ENCODE measurements at places on chromosomes 1 and 21.

DNA sequence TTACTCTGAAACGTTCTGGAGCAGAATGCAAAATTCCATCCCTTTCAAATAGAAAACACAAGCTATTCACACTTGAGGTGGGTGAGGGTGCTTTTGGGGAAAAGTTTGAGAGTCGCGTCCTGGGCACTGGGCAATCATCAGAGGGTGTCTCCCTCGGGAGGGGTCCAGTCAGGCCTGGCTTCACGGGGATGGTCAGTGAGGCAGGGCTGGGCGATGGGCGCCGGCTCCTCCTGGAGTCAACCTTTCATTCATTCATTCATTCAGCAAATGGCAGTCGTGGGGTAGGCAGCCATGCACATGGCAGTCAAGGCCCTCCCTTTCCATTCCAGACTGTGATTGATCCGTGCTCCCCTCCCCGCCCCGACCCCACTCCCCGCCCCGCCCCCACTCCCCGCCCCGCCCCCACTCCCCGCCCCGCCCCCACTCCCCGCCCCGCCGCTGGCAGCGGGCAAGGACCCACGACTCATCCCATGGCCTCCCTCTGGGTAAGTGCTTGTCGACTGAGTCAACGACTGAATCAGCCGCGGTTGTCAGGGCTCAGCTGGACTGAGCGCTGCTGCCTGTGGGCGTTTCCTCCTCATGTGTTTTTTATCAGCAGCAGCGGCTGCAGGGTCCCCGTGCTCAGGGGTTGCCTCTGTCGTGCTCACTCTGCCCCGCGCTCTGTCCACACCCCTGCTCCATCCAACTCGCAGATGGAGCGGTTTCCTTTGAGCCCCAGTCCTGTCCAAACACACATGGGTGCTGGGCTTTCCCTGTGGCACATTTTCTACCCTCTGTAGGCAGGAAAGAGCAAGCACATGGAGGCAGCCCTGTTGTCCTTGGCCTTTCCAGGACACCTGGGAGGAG lies 12.5 kb upstream of the SPSB1 start:
- peak; percentile 57 for DNase-seq

DNA sequence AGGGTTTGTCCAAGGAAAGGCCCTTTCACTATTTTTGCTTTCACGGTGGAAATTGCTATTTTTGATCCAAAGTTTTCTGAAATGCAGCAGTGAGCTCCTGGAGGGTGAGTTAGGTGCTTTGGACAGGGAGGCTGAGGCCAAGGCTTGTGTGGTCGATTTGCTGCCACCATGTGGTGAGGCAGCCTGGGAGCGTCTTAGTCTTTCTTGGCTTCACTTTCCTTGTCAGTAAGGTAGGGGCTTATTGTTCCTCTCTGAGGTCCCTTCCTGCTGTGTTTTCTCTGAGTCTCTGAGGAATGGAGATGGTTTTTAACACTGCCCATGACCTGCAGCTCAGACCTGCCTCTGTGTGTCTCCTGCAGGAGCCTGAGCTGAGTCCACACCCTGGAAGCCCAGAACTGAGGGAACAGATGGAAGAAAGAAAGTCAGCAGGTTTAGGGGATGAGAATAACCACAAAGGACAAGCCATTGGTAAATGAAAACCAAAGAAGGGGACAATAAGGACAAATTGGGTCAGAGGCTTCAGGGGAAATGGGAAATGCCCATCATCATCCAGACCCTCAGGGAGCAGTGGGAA lies 20.1 kb upstream of the S100A10 start:
- DNase-seq: no peak

GRCh38 chr1:203704120-203704519 lies 60.9 kb upstream of the LAX1 start:
- no peak for DNase-seq

- no peak for DNase-seq
Observed at GRCh38 chr1:65795311-65795710, 2.6 kb downstream of the PDE4B start.

GRCh38 chr1:77253211-77253610 lies 28.6 kb upstream of the AK5 start:
- no peak for DNase-seq
